Vein endothelial cell (primary cell): ENCODE measurements at places on chromosomes 6 and 20. TPM values are rescaled to one million over a fixed set of nuclear protein-coding genes. Genes with fewer than 3 reads are reported as not detected.

LBP gene
- under 0.01 TPM in 1 of 2 replicates, not detected in the other for total RNA-seq

PI3 gene
- total RNA-seq, result not detected in 2 replicates

GNMT gene
- 0.33 TPM in 1 of 2 replicates, not detected in the other for total RNA-seq

EYA4 gene
- total RNA-seq, result 0.38 and 0.98 TPM in 2 replicates

PAX1 gene
- not detected in 2 replicates for total RNA-seq

TCF15 gene
- total RNA-seq, result 0.57 and 0.65 TPM in 2 replicates

BTBD3 gene
- 35.3 and 49.4 TPM in 2 replicates for total RNA-seq

SLC22A16 gene
- not detected in 2 replicates for total RNA-seq

PPP1R14C gene
- not detected in 2 replicates for total RNA-seq

NRSN1 gene
- total RNA-seq, result not detected in 2 replicates

EPB41L2 gene
- 54.0 and 56.2 TPM in 2 replicates for total RNA-seq

MCHR2 gene
- total RNA-seq, result not detected in 2 replicates

IMPG1 gene
- total RNA-seq, result 0.29 TPM in 1 of 2 replicates, not detected in the other

NOX3 gene
- not detected in 2 replicates for total RNA-seq

MYL9 gene
- total RNA-seq, result 7.6 and 13.1 TPM in 2 replicates
